ENCODE measurements at places on chromosomes 1 and 21.

DNA sequence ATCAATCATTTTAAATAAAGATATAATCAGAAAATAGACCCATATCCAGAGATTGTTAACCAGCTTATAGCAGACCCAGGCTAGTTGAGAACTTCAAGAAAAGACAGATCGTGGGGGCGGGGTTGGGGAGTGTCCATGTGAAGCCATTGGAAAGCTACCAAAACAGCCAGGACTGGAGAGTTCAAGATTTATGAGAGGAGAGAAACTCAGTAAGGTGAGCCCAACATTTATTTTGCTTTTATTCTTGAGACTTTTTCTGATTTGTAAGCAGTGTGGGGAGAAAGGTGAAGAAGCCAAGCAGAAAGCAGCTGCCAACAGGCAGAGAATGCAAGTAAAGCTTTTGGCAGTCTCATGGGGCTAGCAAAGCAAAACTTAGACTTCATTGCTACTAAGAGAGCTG is 179.9 kb downstream of the VPS13D start:
- DNase-seq = no peak

- no peak for DNase-seq
Observed at GRCh38 chr1:5223206-5223605, 568.8 kb downstream of the AJAP1 start.

DNA sequence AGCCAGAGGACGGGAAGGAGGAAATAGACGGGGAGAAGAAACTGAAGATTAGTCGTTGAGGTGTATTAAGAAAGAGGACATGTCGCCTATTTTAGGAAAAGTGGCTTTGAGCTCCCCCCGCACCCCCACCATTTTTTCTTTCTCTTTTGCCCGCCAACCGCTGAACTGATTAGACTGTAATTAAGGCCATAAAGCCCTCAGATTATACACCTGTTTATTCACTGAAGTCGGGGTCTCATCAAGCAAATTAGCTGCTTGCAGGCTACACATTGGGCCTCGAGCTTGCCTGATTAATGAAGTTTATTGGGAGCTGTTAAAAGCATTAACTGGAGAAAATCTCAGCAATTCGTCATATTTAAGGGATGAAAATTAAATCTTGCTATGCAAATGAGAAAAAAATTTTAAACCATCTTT is 119.4 kb upstream of the RRP15 start:
- no peak for DNase-seq

- no peak for DNase-seq
Observed at GRCh38 chr1:20440785-20441200, 45.2 kb downstream of the CAMK2N1 start.

DNA sequence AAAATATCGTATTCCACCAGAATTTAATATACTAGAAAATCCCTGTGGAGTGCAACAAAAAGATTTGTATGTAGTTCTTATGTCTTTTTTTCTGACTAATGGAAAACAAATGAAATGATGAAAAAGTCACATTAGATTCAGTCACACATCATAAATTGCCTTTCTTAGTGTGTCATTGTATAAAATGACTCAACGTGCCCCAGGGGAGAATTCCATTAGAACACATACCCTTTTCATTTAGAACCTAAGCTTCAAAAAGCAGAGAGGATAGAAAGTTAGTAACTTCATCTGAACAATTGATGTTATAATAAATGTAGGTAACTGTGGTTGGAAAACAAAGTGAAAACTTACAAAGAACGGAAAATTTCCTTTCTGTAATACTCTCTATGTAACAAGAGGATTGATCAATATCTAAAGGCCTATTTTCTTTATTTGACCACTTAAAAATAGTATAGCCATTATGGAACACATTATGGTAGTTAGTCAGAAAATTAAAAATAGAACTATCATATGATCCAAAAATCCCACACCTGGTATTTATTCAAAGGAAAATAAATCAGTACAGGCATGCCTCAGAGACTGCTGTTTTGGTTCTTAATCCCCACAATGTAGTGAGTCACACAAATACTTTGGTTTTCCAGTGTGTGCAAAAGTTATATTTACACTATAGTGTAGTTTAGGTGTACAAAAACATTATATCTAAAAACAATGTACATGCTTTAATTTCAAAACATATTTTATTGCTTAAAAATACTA is 1016.1 kb downstream of the KCNT2 start:
- no peak for DNase-seq

DNA sequence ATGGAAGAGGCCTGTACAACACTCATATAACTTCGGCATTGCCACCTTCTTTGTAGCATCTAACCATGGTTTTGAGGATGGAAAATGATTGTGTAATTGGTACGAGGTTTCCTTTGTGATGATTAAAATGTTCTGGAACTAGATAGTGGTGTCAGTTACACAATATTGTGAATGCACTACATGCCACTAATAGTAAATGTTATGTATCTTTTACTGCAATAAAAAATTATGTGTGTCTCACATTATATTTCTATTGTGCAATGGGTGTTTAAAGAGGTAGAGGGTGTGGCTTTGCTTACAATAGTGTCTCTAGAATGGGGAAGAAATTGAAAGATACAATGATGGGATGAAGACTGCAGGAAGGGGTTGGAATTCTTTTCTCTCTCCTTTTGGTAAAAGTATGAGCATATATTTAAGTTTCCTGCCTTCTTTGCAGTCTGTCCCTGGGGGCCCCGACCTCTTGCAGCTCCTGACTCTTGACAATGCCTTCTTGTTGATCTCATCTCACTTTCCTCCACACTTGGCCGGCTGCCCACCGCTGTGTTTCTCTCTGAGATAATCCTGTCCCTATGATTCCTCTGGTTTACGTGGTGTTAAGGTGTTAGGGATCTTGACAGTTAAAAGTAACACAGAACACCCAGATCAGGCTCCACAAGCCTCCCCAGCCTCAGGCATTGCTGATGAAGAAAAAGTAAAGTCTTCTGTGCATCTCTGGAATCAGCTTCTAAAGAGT is 39.3 kb downstream of the MTARC1 start:
- no peak for DNase-seq

GRCh38 chr1:20069874-20070273 is at the start of gene PLA2G5:
PLA2G5 (plus strand) TSS chr1:20070194; CDS start chr1:20084831, 14,637 bp downstream.
- DNase-seq = peak; percentile 91

All from coronary artery (tissue), 2 donors.